Effector CD8-positive, alpha-beta T cell (primary cell): ENCODE measurements at places on chromosomes 11 and 22.

- no peak for DNase-seq
Measured at GRCh38 chr11:1302461-1303125, 6.8 kb downstream of the TOLLIP start.

DNA sequence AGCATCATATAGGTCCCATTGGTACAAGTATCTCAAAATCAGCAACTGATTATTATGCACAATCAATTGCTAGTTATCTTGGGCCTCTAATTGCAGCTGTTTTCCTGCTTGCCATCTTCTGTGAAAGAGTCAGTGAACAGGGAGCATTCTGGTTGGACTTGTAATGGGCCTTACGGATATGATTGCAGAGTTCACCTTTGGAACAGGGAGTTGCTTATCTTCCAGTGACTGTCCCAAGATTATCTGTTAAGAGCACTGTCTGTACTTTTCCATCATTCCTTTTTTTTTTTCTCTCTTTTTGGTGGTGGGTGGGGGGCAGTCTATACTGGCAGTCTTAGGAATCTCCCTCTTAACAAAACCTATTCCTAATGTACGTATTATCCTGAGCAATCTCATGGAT, 17.8 kb downstream of the OR8G5 start:
- DNase-seq: no peak

DNA sequence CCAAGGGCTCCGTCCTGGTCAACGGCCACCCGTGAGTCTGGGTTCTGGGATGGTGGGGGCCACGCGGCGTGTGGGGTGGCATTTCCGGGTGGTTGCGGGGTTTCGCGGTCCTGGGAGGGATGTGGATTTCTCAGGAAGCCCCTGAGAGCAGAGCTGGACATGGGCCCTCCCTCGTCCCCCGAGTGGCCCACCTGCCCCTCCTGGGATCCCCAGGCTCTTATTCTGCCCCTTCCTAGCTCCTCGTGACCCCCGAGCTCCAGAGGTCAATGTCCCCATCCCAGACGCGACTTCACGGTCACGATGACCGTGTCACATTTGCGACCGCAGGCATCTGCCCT, 4.4 kb downstream of the MUC5AC start:
- DNase-seq: no peak

DNA sequence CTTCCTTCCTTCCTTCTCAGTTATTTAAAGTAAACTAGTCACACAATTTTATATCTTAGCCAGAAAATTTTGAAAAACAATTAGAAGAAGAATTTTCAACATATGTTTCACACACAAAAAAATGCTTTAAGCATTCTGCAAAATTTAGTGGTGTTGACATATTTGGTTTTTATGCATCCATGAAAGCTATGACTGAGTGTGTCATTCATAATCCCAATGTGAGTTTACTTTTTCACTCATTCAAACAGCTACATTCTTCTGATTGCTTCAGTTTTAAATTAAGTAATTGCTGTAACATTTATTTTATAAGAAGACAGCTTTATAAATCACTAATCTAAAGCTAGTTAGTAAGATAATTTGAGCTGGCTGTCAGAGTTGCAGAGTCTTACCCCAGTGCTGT, 453.5 kb downstream of the LRRC4C start:
- DNase-seq: no peak

GRCh38 chr11:62024936-62025486, 57.6 kb upstream of the FTH1 start:
- DNase-seq: no peak

- DNase-seq: no peak
Measured at GRCh38 chr11:115990004-115990447, 485.8 kb upstream of the CADM1 start.

DNA sequence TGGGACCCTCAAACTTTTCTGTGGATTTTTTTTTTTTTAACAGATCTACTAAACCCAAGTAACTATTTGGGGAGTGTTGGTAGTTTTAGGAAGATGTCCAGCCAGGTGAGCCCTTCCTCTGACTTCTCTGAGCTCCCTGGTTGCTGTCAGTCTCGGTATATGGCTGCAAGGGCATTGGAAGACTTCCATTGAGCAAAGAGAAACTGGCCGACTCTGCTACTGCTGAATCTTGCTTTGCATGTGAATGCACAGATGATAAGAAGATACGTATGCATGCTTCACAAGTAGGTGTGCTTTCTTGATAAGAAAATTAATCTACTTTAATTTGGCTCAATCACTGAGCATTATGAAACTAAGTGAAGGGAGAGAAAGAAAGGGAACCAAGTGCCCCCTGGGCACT, 51.1 kb downstream of the BARX2 start:
- no peak for DNase-seq

DNA sequence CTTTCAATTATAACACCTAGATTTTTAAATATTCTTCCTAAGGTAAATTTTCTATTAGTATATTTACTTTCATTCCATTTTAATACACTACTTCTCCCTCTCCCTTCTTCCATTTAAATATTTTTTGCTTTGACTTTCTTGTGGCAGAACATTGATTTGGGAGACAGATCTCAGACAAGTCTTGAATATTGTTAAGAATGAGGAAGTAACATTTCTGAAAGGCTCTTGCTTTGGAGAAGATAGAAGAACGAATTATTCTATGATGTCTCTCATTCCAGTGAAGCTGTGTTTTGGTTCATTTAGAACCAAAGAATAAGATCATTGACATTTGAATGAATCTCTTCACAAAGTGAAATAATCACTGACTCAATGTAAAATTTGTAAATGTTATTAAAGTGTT, 2.4 kb downstream of the IPO7 start:
- DNase-seq: no peak

GRCh38 chr11:45879803-45880686, 5.4 kb upstream of the MAPK8IP1 start:
- no peak for DNase-seq

DNA sequence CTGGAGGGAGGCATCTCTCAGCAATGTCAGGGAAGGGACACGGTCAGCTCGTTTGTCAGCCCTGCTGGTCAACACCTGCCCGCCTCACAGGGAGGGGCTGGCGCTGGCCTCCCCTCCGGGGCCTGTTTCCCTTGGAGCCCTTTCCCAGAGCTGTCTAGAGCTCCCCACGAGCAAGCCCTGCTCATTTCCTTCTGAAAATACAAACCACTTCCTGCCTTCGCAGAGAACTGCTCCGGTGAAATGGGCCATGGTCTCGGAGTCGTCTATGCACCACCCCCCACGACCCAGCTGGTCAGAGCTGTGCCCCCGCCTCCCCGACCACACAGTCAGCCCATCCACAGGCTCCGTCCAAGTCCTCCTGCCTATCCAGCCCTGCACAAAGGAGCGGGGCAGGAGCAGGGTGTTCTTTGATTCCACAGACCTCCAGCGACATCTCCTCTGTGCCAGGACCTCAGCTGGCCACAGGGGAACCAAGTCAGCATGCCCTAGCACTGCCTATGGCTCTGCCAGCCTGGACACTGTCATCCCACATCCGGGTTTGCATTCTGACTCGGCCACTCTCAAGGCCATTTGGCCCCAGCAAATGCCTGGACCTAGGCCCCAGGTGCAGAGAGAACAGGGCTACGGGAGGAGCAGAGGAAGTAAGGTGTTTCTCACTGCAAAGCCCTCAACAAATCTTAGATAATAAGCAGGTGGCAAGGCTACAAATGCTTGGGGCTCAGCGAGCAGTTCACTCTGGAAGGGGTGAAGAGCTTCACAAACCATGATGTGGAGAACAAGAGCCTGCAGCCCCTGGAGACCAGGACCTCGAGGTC, 82.1 kb upstream of the WNT11 start:
- DNase-seq: no peak

GRCh38 chr11:78291503-78292108, 102.9 kb downstream of the USP35 start:
- no peak for DNase-seq

- no peak for DNase-seq
Measured at GRCh38 chr11:111176603-111177002, 68.9 kb upstream of the POU2AF2 start.

DNA sequence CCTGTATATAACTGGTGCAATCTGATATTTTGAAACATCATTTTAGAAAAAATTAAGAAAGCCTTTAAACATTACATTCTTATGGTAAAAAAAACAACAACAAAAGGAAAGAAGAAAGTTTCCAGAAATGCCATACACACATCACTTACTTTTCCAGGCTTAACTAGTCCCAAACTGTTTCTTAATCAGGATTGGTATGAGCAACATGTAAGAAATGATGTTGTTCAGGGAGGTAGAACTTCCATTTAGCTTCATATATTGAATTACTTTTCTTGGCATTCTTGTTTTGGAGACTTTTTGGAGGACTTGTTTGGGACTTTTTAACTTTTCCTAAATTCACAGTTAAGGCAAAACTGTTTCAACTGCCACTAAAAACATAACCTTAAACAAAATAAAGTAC, 791.5 kb downstream of the METTL15 start:
- DNase-seq: no peak

DNA sequence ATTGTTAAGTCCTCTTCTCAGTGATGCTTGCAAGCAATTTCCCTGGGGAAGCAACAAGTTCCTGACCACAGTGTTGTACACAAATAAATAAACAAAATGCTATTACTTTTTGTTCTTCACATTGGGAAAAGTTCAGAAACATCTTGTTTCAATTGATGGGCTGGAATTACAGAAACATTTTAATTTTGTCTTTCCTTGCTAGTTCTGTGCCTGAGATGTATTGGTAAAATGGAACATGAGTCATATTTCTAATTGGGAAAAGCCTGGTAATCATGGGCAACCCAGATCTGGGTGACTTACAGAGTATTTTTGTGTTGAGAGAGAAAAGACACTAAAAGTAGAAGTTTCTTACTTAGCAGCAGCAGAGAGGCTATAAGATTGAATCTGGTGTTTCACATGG, 576 bp upstream of the BLID start:
- DNase-seq: no peak

DNA sequence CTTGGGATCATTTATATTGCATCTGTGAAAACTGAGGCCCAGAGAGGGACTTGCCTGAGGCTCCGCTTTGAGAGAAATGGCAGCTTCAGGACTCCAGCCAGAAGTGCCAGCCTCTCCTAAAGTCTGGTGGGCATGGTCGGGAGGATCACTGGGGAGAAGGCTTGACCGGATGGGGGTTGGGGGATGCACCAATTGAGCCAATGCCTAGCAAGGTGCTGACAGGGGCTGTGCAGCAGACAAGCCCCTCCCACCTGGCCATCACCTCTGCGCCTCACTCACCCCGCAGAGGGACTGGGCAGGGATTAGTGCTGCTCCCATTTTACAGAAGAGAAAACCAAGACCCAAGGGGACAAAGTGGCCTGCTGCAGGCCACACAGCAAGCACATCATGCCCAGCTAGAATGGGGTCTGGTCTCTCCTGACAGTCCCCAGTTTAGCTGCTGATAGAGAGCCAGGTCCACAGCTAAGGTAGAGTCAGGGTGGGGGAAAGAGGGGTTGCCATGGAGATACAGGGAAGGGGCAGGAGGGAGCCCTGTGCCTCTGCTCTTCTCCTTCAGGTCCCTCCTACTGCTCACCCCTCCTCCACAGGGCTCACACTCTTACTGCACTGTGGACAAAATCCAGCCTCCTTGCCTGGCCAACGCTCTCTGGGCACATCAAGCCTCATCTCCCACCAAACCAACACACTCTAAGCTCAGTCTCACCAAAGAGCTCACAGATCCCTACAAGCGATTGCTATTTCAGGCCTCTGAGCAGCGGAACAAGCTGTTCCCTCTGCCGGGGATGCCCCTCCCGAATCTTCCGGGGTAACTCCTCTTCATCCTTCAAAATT, 29.5 kb downstream of the TEF start:
- no peak for DNase-seq

- no peak for DNase-seq
Measured at GRCh38 chr11:38416141-38416540, 1818.1 kb upstream of the RAG2 start.

DNA sequence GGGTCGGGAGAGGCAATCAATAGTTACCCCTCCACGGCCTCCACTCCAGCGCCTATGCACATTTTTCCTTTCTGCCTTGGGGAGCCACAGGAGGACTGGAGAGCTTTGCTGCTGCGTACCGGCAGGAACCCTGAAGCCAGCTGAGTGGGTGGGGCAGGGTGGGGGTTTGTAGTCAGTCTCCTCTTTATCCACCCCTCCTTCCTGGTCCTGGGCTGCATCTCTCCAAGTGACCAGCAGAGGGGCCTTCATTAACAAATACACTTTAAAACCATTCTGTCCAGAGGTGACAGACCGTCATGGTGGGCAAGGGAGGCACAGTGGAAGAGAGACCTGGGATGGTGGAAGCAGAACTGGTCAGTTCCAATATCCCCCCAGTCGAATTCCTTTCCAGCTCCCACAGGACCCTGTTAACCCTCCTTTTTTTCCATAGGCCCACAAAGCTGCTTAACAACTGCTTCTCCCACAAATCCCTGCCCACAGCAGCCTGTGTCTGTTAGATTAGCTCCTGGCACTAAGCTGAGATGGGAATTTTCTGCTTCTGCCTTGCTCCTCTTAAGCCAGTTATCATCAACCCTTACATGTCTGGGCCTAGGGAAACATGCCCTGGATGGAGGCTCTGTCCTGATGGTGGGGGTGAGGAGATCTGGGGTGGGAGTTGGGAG, 3.9 kb upstream of the ABCG4 start:
- DNase-seq: no peak

- DNase-seq: no peak
Measured at GRCh38 chr22:48378673-48379072, 1449.0 kb downstream of the BRD1 start.

GRCh38 chr11:12099132-12099873, 11.1 kb upstream of the MICAL2 start:
- DNase-seq: no peak

DNA sequence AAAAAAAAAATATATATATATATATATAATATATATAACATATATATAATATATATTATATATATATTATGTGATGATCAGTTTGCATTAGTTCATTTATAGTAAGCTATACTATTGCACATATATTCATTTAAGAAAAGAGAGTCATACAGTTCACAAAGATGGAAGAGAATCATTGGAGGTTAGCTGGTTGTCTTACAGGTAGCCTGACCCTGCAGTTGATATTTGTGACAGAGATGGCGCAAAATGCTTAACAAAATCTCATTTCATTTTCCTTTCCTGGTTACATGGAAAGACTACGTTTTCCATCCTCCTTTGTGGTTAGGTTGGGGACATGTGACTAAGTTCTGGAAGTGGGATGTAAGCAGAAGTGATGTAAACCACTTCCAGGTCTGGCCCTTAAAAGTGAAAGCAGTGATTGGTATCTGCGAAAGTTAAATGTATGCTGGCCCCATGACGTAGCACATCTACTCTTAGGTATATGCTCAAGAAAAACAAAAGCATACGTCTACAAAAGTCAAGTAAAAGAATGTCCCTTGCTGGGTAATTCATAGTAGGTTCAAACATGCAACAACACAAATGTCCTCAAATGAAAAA, 7.2 kb upstream of the TMEM135 start:
- DNase-seq: no peak

GRCh38 chr22:43180670-43181069, 6.3 kb downstream of the TTLL12 start:
- no peak for DNase-seq

GRCh38 chr22:49740242-49740641, 87.4 kb downstream of the BRD1 start:
- no peak for DNase-seq

GRCh38 chr11:2702771-2703362, 3.1 kb upstream of the KCNQ1OT1 start:
- no peak for DNase-seq

- no peak for DNase-seq
Measured at GRCh38 chr22:39252461-39253434, 8.0 kb upstream of the PDGFB start.
